ENCODE measurements at places on chromosomes 11 and 22.

GRCh38 chr22:39707816-39708215 lies 137.3 kb downstream of the CACNA1I start:
- DNase-seq: no peak

- no peak for DNase-seq
These were observed 63.1 kb downstream of the ARHGEF12 start for GRCh38 chr11:120399307-120399706.

GRCh38 chr11:106551744-106552673 lies 466.3 kb downstream of the GUCY1A2 start:
- no peak for DNase-seq

DNA sequence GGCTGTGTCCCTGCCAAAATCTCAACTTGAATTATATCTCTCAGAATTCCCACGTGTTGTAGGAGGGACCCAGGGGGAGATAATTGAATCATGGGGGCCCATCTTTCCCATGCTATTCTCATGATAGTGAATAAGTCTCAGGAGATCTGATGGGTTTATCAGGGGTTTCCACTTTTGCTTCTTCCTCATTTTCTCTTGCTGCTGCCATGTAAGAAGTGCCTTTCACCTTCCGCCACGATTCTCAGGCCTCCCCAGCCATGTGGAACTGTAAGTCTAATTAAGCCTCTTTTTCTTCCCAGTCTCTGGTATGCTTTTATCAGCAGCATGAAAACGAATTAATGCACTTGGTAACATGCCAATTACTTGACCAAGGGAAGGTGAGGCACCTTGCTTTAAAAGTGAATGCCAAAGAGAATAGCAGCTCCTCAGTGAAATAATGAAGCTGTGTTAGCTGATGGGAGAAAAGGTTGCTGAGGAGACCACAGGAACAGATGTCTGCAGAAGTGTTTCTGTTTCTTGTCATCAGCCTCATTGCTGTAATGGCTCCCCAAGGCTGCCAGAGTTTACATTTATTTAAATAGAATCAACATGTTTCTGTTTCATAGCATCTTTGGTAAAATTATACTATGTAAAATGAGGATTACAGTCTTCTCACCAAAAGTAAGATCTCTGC lies 89.0 kb upstream of the CD44 start:
- no peak for DNase-seq

DNA sequence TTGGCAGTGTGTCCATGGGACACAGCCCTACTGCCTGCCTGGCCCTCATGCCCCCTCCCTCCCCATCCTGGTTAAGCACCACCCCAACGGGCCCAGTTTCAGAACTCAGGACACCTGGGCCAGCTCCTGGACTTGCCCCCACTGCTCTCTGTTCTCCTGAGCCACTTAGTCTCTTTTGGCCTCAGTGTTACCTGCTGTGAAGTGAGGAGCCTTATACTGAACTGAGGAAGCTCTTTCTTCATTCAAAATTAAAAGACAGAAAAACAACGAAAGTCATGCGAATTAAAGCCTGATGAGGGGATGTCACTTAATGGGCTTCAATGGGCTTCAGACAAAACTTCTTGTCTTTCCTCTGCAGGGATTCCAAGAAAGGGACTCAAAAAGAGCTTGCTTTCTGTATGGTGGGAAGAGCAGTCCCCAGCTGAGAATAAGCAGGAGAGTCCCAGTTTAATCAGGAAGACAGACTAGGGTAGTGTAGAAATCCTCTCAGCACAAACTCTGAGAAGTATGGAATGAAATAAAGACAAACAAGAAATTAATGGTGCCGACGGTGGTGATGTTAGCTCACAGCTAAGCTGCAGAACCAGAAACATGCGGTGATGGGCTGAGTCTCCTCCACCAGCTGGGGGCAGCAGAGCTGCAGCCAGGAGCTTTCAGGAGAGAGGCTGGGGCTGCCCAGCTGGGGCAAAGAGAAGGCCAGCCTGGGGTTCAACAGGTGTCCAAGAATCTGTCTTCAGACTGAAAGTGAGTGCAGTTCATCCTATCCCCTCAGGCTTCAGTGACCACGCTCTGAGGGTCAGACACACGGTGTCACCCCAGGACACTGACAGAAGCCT lies 101.0 kb downstream of the GGTLC2 start:
- peak; percentile 9 for DNase-seq

DNA sequence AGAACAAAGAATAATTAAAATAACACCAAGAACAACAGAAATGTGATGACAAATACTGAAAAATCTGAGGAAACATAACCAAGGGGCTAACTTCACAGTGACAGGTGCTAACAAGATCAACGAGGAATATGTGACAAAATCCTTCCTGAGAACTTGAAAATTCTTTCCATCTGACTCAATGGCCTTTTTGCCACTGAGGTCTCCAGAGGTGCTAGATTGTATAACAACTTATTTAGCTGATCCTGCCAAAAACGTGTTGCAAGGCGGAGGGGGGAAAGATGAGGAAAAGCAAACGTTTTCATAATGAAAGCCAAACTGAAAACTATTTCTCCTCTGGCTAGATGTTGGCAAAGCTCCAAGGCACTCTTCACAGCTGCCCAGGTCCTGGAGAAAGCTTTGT lies 364.5 kb downstream of the NTM start:
- no peak for DNase-seq

- DNase-seq: no peak
These were observed 20.0 kb downstream of the TPBGL start for GRCh38 chr11:75260396-75261170.

DNA sequence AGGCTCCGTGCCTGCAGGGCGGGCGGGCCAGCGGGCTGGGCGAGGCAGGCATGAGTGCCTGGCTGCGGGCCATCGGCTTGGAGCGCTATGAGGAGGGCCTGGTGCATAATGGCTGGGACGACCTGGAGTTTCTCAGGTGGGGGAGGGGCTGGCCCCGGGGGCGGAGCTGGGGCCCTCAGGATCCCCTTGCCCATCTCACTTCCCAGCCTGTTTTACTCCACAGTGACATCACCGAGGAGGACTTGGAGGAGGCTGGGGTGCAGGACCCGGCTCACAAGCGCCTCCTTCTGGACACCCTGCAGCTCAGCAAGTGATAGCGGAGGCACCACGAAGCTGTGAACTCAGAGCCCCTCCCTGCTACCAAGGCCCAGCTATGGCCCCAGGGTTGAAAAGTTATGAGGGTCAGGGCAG lies 5.9 kb downstream of the PHOX2A start:
- peak; percentile 32 for DNase-seq

DNA sequence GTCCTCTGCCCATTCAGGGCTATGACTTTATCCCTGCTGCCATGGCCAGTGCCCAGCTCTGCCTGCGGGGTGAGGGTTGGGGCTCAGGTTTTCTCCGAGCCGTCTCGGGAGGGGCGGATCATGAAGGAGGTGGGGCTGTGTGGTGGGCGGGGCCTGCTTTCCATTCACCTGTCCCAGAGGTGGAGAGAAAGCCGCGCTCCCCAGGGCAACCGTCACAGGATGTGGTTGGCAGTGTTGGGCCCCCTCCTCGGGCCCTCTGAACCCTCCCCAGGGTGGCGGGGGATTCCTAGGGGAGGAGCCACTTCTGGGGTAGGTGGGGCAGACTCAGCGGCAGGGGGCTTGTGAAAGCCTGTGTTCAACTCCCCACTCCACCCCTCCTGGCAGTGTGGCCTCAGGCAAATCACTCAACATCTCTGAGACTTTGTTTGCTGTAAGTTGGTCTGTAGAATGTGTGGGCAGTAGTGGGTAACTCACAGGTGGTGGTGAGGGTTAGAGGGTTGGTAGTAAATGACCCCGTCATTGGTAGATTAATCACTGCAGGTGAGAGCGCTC lies 50.3 kb downstream of the CD6 start:
- DNase-seq: peak; percentile 85

DNA sequence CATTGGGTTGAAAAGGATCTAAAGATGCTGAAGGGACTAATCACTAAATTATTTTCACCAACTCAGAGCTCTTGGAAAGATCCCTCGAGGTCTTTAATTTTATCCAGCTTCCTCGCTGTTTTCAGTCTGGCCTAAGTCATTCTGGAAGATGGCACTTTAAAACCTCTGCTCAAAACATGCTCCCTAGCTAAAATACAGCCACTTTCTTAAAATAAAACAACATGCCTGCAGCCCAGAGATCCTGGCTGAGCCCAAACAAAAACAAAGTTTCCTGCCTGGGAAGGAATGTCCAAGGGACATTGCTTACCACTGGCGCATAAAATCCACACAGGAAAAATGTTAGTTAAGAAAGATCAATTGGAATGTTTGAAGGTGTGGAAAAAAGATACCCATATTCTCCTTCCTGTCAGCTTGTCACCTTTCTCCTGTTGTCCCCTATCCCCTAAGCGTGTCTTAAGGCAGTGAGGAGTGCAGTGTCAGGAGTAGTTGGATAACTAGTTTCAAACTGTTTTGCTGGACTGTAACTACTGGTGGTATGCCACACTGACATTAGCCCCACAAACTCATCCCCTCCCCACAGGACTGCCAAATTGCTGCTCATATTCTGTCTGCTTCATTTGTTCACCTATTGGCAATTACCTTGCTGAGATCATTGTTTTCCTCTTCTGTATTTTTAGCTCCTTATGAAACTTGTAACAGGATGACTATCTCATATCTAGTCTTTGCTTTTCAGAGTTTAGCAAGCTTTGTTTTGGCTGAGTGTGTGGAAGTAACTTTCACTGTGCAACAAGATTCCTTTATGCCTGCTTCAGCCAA lies 108.3 kb upstream of the SESN3 start:
- no peak for DNase-seq

- no peak for DNase-seq
These were observed 174.5 kb upstream of the NTM start for GRCh38 chr11:131195661-131196517.

DNA sequence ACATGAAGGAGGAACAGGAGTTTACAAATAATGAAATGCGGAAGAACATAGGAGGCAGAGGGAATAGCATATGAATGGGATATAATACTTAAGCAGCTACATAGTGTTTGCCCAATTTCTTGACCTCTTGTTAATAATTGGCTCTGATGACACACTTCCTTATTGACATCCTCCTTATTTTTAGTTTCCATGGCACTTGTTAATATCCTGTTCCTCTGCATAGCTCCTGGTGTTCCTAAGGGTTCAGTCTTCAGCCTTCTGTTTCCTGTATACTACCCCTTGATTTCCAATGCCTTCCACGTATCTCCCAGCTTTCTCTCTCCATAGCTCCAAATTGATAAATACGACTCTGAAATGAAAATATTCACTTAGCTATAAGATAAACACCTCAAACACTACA lies 663.8 kb upstream of the API5 start:
- no peak for DNase-seq

DNA sequence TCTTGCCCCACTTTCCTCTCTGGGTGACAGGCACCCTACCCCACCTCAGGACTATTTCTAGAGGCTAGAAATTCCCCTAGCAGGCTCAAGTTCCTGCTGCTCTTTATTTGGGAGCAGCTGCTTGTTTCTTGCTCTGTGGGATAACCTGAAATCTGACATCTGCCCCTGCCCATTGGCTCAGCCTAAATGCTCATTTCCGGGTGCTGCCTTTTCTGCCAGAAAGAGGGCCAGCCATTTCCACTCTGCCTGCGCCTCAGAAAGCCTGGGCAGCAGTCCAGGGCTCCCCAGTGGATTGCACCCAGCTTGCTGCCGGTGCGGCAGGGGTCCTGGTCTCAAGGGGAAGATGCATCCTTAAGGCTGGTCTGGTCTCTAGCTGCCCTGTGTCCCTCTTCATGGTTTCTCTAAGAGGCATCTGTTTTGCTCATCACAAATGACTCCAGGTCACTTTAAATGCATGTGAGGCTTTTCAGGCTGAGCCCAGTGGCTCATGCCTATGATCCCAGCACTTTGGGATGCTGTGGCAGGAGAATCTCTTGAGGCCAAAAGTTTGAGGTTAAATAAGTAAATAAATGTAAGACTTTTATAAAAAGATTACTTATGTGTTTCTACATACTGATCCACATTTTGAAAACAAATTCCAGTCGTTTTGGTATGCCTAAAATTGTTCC lies 10.3 kb upstream of the PNPLA5 start:
- DNase-seq: no peak

DNA sequence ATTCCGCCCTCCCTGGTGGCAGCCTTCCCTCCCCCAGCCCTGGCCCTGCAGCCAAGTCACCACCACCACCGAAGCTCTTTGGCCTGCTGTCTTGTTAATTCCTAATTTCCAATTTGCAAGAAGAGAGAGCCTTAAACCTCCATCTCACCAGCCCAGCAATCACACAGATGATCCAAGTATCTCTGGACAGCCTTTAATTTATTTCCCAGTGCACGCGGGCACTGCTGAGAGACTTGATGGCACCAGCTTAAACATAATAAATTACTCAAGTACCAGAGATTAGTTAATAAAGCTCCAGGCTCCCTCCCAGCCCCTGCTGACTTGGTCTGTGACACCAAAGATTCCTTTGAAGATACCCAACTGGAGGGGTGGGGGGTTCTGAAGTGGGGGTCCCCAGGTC lies 494.7 kb downstream of the BUD13 start:
- no peak for DNase-seq

DNA sequence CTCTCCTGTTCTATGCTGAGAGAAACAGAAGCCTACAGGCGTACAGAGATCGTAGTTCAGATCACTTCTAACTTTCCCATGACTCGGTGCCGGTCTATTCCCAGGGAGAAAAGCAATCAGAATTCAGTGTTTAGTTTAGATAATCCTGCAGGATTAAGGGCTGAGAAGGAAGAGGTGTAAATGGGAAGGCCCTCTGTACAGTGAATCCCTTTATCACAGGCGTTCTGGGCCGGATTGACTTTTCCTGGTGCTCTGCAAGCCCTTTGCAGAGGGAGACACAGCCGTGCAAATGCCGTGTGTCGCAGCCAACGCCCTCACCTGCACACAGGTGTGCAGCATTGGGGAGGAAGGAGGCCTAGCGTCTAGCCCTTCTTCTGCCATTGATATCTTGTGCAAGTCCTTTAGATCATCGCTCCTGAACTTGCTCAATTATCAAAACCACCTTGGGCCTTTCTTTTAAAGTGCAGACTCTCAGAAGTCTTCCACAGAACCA lies 90.6 kb downstream of the DSCAML1 start:
- DNase-seq: no peak

- no peak for DNase-seq
These were observed 807 bp upstream of the WT1 start for GRCh38 chr11:32435942-32436750.

GRCh38 chr22:37797874-37798500 lies 9.7 kb upstream of the GCAT start:
- DNase-seq: no peak

- no peak for DNase-seq
These were observed 55.0 kb downstream of the ARHGAP42 start for GRCh38 chr11:100741866-100742625.

GRCh38 chr22:49694462-49695260 lies 133.0 kb downstream of the BRD1 start:
- no peak for DNase-seq

- no peak for DNase-seq
These were observed 41.7 kb downstream of the KCNJ4 start for GRCh38 chr22:38413085-38414008.

DNA sequence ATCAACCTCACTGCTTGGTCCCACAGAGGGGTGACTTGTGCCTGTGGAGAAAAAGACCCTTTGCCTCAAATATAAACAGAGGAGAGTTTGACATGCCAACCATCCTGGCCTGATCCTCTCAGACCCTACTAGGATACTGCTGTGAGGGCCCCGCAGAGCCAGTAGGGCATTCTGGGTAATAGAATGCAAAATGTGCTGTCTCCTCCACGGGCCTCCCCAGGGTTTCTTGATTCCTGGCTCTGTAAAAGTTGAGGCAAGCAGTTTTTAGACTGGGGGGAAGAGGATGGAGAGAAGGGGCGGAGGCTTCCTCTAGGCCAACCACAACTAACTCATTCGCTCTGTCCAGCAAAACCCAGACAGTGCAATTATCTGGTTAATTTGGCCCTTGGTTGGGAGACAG lies 81.7 kb downstream of the SYN3 start:
- no peak for DNase-seq

GRCh38 chr11:79437981-79438630 lies 2.7 kb downstream of the TENM4 start:
- DNase-seq: no peak

- DNase-seq: no peak
These were observed 31.6 kb downstream of the SGSM3 start for GRCh38 chr22:40401981-40402406.
